Activated naive CD8-positive, alpha-beta T cell treated with anti-CD3 and anti-CD28 coated beads, Interleukin-2, amount 50 U/mL, for 24 hours (primary cell): ENCODE measurements at places on chromosomes 13 and 19.

- no peak overlapping the region for H3K27ac ChIP-seq
- no peak overlapping the region for H3K4me3 ChIP-seq
- no peaks in the 10 kb centered on the region for H3K27me3 ChIP-seq
These were observed 36.1 kb upstream of the EIF3G start for GRCh38 chr19:10155839-10156238.

DNA sequence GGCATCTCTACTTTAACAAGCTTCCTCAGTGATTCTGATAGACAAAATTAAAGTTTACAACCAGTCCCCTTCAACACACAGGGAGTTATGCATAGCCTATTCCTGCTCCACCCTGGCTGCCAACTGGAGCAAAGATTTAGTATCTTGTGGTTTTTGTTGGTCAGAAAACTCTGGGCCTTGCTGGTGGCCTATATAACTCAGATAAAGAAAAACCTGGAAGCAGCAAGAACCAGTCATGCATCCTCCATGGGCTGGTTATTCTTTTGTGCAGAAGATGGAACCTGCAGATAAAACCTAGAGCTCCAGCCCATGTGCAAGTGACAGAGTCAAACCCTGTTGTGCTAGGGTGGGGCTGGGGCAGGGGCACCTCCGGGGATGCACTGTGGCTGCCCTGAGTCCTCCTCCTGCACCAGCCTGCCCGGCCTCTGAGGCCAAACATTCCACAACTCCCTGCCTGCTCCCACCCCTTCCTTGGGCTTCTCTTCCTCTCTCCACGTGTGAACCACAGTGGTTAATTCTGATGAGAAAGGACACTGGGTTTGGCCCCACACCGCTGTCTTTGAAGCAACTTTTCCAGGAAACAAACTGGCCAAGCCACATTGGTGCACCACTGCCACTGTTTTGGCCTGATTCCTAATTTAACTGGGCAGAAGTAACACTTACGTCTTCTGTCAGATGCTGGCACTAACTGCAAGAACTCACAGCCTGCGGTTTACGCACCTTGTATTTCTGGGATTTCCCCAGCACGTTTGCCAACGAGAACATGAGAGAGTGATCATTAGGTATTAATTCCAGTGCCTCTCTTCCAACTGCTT, 23.3 kb upstream of the GGACT start:
- no peak overlapping the region for H3K4me3 ChIP-seq
- no peaks in the 10 kb centered on the region for H3K27me3 ChIP-seq
- no peak for DNase-seq
- H3K36me3 ChIP-seq, result peaks cover 9% of the 10 kb centered on the region
- H3K4me1 ChIP-seq, result peaks cover 34% of the 10 kb centered on the region

DNA sequence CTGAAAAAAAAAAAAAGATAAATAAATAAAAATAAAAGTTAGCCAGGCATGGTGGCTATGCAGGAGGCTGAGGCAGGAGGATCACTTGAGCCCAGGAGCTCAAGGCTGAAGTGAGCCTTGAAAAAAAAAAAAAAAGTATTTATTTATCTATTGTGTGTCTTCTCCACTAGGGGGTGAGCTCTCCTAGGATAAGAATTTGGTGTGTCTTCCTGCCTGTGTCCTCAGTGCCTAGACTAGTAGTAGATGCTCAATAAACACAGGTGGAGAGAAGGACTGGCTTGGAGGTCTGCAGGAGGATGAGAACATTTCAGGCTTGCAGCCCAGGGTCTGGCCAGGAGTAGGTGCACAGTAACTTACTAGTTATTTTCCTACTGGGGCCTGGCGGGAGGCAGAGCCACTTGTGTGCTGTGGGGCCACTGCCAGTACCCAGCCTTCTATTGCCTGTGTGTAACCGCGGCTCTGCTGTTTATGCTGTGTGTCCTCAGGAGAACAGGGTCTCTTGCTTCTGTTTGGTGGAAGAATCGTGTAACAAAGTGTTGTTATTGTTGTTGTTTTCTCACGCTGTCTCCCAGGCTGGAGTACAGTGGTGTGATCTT, 5.4 kb downstream of the LMTK3 start:
- peaks cover 13% of the 10 kb centered on the region for H3K4me1 ChIP-seq
- H3K27me3 ChIP-seq, result no peaks in the 10 kb centered on the region
- H3K4me3 ChIP-seq, result no peak overlapping the region
- no peaks in the 10 kb centered on the region for H3K36me3 ChIP-seq
- DNase-seq, result no peak

DNA sequence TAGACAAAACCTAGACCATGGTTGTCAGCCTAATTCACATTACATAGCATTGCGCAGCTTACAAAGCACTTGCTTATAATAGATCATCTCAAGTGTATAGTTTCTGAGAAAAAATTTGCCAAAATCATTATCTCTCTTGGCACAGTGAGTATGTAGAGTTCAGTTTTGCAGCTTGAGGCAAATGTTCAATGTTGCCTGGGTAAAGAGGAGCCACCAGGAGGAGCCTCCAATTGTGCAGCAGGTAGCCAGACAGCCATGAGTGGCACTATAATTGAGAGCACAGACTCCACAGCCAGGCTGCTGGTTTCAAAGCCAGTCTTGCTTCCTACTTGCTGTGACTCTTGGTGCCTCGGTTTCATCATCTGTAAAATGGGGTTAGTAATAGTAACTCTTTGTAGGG, 24.0 kb upstream of the OLFM4 start:
- peaks cover 6% of the 10 kb centered on the region for H3K27me3 ChIP-seq
- H3K36me3 ChIP-seq, result no peaks in the 10 kb centered on the region
- no peak for DNase-seq
- no peak overlapping the region for H3K27ac ChIP-seq
- H3K4me3 ChIP-seq, result no peak overlapping the region

- no peak overlapping the region for H3K4me3 ChIP-seq
- H3K27ac ChIP-seq, result no peak overlapping the region
- DNase-seq, result peak; percentile 89
- H3K27me3 ChIP-seq, result peaks cover 28% of the 10 kb centered on the region
- no peaks in the 10 kb centered on the region for H3K36me3 ChIP-seq
- H3K4me1 ChIP-seq, result peaks cover 3% of the 10 kb centered on the region
These were observed 9.8 kb upstream of the DPF1 start for GRCh38 chr19:38233740-38234251.

DNA sequence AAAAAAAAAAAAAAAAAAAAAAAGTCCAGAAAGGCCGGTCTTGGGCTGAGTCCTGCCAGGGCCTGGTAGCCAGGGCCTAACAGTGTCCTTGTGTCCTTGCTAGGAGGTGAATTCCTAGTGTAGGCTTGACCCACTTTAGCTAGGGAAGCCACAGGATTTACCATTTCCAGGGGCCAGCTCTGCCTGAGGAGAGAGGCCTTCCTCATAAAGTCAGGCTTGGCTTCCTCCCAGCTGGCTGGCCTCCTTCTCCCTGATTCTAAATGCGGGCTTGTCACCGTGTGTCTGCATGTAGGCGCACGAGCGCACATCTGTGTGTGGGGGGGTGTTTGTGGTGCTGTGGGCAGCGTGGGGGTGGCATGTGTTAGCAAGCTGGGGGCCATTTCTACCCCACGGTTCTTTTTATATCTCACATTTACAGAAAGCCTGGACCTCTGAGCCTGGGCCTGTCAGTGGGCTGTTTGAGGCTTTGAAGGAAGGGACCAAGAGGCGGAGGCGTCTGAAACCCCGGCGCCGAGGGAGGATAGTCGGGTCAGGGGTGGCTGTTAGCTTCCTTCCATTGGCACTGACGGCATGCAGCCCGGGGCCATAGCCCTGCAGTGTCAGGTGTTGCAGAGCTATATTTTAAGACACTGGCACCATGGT, 31.7 kb downstream of the IER2 start:
- peak; percentile 63 for DNase-seq
- no peaks in the 10 kb centered on the region for H3K27me3 ChIP-seq
- peak overlapping the region; percentile 84 for H3K27ac ChIP-seq
- H3K4me3 ChIP-seq, result peak overlapping the region; percentile 34
- H3K4me1 ChIP-seq, result peaks cover 31% of the 10 kb centered on the region

- no peak overlapping the region for H3K27ac ChIP-seq
- no peak for DNase-seq
- H3K4me1 ChIP-seq, result no peaks in the 10 kb centered on the region
These were observed 31.3 kb downstream of the TINCR start for GRCh38 chr19:5536337-5536894.

DNA sequence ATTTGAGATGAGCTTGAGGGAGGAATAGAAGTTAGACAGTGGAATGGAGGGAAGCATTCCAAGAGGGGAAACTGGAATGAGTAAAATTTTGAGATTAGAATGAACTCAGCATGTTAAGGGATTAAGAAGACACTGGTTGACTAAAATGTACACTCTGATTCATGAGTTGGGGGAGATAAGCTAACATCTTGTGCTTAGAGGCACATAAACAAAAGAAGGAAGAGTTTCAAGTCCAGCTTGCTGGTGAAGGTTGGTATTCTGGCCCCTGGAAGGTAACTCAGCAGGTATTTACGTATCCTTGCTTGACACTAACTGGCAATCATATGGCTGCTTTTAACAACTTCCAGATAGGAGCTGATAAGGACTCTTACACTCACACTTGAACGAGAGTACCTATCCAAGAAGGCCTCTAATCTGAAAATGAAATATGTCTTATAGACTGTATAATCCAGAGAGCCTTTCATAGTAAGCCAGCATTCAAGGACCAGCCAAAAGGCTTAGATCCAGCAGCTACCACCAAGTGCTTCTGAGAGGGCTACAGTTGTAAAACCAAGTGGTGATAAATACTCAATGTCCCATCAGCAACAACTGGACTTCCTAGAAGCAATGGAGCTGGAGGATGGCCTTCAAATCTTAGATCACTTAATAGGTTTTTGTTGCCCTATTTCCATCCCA, 149.7 kb upstream of the SERP2 start:
- H3K4me3 ChIP-seq, result no peak overlapping the region
- no peak overlapping the region for H3K27ac ChIP-seq
- no peak for DNase-seq
- no peaks in the 10 kb centered on the region for H3K36me3 ChIP-seq
- no peaks in the 10 kb centered on the region for H3K27me3 ChIP-seq

GRCh38 chr13:46134961-46135522, 30.2 kb upstream of the CPB2 start:
- H3K27me3 ChIP-seq, result no peaks in the 10 kb centered on the region
- no peak for DNase-seq
- peak overlapping the region; percentile 74 for H3K27ac ChIP-seq
- peaks cover 82% of the 10 kb centered on the region for H3K36me3 ChIP-seq

DNA sequence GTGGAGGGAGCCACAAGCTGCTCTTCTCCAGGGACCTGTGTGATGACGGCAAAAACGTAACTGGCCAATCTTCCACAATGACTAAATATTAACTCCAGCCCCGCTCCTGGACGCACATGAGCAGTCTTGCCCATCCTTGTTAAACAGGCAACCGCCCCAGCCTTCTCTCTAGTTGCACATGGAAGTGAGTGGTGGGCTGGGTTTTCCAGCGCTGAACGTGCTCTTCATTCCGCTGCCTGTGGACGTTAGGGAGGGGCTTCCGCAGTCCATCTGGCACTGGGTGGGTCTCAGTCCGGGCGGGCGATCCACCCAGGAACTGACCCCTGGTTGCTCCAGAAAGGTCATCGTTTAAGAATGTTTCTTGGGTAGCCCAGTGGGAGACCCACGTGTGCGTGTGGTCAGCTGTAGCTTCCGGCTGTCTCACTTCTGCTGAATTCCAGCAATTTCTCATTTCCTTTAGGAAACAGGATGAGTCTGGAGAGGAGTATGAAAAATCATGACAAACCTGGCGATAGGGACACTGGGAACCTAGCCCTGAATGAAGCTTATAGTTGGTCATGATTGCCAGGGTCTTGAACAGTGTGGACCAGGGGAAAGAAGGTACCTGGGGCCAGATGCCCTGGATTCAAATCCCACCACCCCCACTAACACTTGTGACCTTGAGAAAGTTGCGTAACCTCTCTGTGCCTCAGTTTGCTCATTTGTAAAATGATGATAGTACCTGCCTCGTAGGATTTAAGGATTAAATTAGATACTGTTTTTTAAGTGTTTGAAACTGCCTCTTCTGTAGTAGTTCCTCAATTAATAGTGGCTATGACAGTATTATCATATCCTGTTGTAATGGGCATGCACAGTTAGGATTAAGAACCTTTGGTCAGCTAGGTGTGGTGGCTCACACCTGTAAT, 92.6 kb downstream of the SIPA1L3 start:
- H3K27ac ChIP-seq, result no peak overlapping the region
- no peak overlapping the region for H3K4me3 ChIP-seq
- H3K36me3 ChIP-seq, result no peaks in the 10 kb centered on the region
- no peak for DNase-seq
- peaks cover 32% of the 10 kb centered on the region for H3K4me1 ChIP-seq

DNA sequence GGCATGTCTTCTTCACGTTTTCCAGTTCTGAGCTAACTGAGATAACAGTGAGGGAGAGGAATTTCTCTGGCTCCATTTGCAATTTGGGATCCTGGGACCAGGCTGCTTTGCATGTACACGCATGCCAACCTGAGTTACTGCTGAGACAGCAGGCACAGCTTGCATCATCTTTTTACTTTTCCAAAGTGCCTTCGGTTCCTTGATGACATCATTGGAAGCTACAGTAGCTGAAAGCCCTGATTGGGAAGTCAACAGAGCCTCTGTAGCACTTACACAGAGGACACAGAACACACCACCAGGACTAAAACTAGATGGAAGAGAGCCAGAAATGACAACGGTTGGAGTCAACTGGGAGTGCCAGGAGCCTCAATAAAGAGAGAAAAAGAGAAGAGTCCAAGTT, 399.1 kb upstream of the GPC6 start:
- H3K36me3 ChIP-seq, result no peaks in the 10 kb centered on the region
- no peak overlapping the region for H3K27ac ChIP-seq
- no peak overlapping the region for H3K4me3 ChIP-seq
- H3K27me3 ChIP-seq, result no peaks in the 10 kb centered on the region

- no peak overlapping the region for H3K27ac ChIP-seq
- DNase-seq, result no peak
- H3K4me3 ChIP-seq, result no peak overlapping the region
- H3K36me3 ChIP-seq, result no peaks in the 10 kb centered on the region
- peaks cover 26% of the 10 kb centered on the region for H3K27me3 ChIP-seq
These were observed 309.2 kb downstream of the ZNF536 start for GRCh38 chr19:30681162-30682100.

DNA sequence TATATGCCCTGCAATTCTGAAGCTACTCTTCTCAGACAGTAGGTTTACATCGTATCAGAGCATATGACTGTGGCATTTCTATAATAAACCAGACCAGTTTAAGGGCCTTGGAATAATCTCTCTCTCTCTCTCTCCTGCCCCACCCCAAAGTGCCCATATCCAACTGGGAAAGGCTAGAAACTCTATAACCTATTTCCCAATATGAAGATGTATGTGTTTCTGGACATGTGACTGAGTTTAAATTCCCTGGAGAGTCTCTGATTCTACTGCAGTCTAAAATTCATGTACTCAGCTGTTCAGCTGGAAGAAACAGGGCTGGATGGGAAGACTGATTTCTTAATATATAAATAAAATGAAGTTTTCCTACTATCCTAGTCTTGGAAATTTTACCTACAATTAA, 91.9 kb upstream of the MBNL2 start:
- peaks cover 7% of the 10 kb centered on the region for H3K27me3 ChIP-seq
- no peak overlapping the region for H3K4me3 ChIP-seq
- H3K36me3 ChIP-seq, result no peaks in the 10 kb centered on the region
- no peak for DNase-seq
- peaks cover 19% of the 10 kb centered on the region for H3K4me1 ChIP-seq
- no peak overlapping the region for H3K27ac ChIP-seq
